ENCODE measurements at places on chromosomes 13 and 19. TPM values are rescaled to one million over a fixed set of nuclear protein-coding genes. Genes with fewer than 3 reads are reported as not detected.

GRCh38 chr19:7981199-7981598, 24.2 kb downstream of the ELAVL1 start:
- DNase-seq = no peak

GRCh38 chr19:17522988-17523872, 11.8 kb downstream of the PGLS start:
- no peak for DNase-seq

DNA sequence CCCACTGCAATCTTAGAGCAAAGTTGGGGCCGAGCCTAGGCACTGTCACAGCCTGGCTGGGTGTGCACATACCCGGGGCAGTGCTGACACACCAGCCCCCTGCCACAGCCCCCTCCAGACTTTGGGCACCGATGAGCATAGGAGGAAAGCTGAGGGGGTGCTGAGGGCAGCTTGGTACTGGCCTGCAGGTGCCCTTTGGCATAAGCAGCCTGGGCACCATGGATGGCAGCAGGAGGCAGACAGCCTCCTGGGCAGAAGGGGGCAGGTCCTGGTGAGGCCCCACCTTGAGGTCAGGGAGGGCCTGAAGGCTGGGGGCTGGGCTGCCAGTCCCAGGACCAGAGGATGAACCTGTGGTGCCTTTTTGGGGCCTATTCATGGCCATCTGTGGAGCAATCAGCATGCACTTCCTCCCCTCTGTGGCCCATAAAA, 8.2 kb downstream of the IGFL4 start:
- no peak for DNase-seq

GRCh38 chr13:26382366-26382765, 128.4 kb downstream of the CDK8 start:
- DNase-seq = no peak

The WDR87 gene
- not detected for total RNA-seq
